Forelimb muscle (tissue), 1 donor: ENCODE measurements at places on chromosomes 6 and 20. TPM values are rescaled to one million over a fixed set of nuclear protein-coding genes. Genes with fewer than 3 reads are reported as not detected.

RFX6 gene
- not detected for polyA plus RNA-seq

GJA10 gene
- not detected for polyA plus RNA-seq

OPRL1 gene
- 1.1 TPM for polyA plus RNA-seq

OR2W1 gene
- polyA plus RNA-seq: not detected

TFAP2D gene
- not detected for polyA plus RNA-seq

TGM2 gene
- polyA plus RNA-seq: 13.8 TPM

SCUBE3 gene
- polyA plus RNA-seq: 0.82 TPM

NHSL1 gene
- polyA plus RNA-seq: 23.6 TPM
